Stimulated activated CD8-positive, alpha-beta memory T cell treated with anti-CD3 and anti-CD28 coated beads, Interleukin-2, amount 100 ng/mL, for 1 hour (primary cell): ENCODE measurements at places on chromosomes 4 and X.

DNA sequence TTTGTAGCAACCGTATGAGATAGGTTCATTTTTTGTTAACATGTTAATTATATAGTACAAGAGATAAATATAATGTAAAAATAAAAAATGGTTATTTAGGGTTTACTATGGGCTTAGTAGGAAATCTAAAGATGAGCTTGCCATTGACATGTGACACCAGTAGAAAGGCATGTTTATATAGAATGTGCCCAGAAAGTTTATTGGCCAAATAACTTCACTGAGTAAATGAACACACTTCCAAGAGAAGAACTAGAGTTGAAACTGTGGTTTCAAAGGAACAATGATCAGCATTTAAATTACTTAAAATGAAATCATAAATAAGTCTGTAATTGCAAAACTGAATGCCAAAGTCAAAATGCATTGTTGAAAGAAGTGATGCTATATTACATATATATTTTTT lies 503.3 kb downstream of the STPG2 start:
- no peak for DNase-seq

GRCh38 chr4:2289311-2289954 lies 27.5 kb upstream of the MXD4 start:
- no peak for DNase-seq

GRCh38 chr4:169791527-169792156 lies 33.9 kb upstream of the HPF1 start:
- no peak for DNase-seq

DNA sequence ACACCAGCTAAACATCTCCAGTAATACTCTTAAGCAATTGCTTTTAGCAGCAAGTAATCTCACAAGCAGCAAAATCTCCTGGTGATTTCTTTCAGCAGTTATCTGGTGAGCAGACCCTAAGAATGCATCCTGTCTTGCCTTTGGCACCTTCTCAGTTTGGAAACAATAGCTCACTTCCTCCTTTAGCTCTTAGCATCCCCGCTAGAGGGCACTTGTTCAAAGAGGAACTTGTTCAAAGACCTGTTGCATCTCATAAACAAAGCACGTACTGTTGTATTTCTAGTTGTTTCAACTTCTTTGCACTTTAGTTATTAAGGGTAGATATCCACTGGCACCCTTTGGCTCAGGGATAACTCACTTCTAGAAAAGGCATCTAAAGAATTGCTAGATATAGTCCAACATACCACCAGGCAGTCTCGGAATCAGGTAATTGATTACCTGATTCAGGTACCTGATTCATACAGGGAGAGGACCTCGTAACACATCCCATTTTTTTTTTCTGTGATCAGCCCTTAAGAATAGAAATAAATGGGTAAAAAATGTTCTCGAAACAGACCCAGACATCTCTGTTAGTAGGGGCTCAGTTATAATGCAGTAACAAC lies 81.9 kb upstream of the QRFPR start:
- no peak for DNase-seq

- DNase-seq: no peak
Observed at GRCh38 chr4:113641025-113641431, 120.5 kb downstream of the CAMK2D start.

GRCh38 chr4:61520681-61521160 lies 320.6 kb downstream of the ADGRL3 start:
- DNase-seq: no peak
